Left ventricle myocardium superior (tissue), 1 donor: ENCODE measurements at places on chromosomes 13 and 19. TPM values are rescaled to one million over a fixed set of nuclear protein-coding genes. Genes with fewer than 3 reads are reported as not detected.
A peak's percentile ranks its signal among the peaks of the same experiment; 100 is the strongest.

DNA sequence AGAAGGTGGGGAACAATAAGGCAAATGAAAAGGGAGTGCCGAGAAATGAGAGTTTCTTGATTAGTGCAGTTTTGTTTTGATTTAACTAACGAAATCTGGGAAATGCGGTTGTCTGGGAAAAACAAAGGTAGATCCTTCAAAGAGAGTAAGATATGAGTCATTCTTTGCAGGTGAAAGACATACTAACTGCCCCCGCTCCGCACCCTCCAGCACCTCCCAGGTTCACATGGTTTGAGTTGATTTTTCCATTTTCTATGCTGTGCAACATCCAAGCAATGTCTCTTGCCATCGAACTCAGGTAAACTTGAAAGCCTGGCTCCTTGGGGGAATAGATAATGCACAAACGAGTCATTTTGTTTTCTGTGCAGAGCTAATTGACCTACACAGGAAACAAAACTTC lies 84.1 kb upstream of the KLF12 start:
- no peak for DNase-seq

DNA sequence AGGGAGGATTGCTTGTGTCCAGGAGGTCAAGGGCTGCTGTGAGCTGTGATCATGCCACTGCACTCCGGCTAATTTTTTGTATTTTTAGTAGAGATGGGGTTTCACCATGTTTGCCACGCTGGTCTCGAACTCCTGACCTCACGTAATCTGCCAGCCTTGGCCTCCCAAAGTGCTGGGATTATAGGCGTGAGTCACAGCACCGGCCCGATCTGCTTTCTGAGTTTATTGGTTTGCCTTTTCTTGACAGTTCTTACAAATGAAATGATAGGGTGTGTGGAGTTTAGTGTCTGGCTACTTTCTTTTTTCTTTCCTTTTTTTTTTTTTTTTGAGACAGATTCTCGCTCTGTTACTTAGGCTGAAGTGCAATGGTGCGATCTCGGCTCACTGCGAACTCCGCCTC lies 848 bp downstream of the C19orf44 start:
- no peak for DNase-seq

GRCh38 chr13:26979334-26979733 lies 192.3 kb downstream of the USP12 start:
- no peak for DNase-seq

GRCh38 chr13:63435667-63436324 lies 2020.1 kb upstream of the PCDH20 start:
- DNase-seq = no peak

- no peak for DNase-seq
Measured at GRCh38 chr19:55543567-55543966, 1.8 kb downstream of the SBK3 start.

- no peak for DNase-seq
Measured at GRCh38 chr13:99722931-99723330, 221.7 kb downstream of the TM9SF2 start.

GRCh38 chr13:65926750-65927171 lies 1303.4 kb downstream of the PCDH9 start:
- DNase-seq = peak; percentile 67

KCNJ14 gene
- total RNA-seq = 0.35 TPM

EMC10 gene
- 79.5 TPM for total RNA-seq

NAXD gene
- 30.1 TPM for total RNA-seq
